CD4-positive, alpha-beta T cell (primary cell): ENCODE measurements at places on chromosomes 12 and 14. TPM values are rescaled to one million over a fixed set of nuclear protein-coding genes. Genes with fewer than 3 reads are reported as not detected.

Gene SPX
- total RNA-seq = not detected

Gene GUCY2C
- not detected for total RNA-seq

Gene MUCL1
- not detected for total RNA-seq

Gene SCARB1
- total RNA-seq = 2.3 TPM

DNA sequence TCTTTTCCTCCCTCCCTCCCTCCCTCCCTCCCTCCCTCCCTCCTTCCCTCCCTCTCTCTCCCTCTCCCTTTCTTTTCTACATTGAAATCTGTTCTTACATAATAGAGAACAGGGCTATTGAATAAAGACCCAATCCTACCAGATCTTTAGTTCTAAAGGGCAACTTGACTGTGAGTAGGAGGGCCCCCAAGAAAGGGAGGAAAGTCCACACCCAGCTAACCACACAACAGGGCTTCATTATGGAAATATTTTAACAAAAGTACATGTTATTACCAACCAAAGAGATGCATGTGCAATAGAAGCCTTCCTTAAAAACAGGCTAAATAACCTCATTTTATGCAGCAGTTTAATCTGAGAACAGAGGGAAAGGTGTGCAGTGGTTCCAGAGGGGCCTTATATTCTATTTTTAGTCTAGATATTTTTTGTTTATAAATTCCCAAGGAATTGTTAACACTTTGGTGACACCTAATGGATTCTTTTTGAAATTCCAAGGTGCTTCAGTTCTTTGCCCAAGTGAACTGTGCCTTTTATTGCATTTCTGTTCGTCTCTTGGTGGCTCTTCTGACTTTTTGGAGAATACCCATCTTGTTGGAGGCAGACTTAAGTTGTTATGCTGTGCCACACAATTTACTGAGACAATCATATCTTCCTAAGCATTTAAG is 63.0 kb downstream of the GNS start:
- peak; percentile 56 for DNase-seq

DNA sequence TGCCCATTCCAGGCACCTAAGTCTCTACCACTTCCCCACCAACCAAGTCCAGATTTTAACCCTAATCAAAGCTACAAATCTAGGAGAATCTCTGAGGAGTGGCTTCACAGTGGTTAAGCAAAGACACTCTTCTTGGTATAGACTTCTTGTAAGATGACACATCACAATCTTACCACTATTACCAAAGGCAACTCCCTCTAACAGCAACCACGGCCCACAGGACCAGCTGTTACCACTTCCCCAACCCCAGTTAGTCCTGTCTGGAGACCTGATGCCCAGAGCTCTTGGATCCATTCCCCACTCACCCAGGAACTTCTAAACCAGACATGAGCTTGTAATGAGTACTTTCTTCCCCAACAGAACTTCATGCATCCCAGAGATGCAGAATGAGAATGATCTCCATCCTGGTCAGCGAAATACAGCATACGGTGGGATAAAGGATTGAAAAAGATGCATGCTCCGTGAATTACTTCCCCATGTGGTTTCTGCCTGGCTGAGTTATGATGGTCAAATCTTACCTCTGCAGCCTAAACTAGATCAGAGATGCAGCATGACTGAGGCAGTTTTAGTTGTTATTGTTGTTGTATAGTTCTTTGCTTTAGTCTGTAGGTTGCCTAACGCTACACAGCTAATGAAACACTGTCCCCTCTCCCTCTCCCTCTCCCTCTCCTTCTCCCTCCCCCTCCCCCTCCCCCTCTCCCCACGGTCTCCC is 87.7 kb upstream of the FOXN3 start:
- DNase-seq = no peak

DNA sequence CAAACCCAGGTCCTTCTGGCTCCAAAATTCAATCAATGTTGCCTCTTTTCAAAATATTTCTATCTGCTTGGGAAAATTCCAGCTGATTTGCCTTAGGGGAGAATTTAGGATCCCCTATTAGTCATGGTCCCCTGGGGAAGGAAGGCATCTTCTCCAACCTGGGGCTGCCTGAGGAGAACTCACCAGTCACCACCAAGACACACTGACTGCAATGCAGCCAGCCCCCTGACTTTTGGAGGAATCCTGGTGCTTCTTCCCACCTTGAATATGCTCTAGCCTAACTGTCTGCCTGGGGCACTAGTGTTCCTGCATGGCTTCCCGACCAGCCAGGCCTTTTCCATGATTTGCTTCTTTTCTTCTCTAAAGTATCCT is 71.8 kb upstream of the BCL2L14 start:
- peak; percentile 25 for DNase-seq

DNA sequence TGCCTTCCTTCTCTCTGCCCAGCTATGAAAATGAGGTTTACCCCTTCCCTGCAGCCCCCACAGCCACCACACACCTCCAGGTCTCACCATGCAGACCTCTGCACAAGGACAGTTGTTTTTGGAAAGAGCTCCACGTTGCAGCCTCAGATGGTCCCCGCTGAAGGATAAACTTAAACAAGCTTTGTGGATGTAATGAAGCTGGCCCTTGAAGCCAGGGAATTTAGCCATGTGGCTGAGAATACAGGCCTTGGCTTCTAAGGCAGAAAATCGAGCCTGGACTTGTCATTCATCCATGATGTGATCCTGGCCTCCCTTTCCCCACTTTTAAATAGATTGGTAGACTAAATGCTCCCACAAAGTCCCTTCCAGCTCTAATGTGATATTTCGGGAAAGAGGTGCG is 79.4 kb downstream of the TBX3 start:
- no peak for DNase-seq

GRCh38 chr14:44962334-44963043 is 499 bp downstream of the TOGARAM1 start:
- DNase-seq = no peak

DNA sequence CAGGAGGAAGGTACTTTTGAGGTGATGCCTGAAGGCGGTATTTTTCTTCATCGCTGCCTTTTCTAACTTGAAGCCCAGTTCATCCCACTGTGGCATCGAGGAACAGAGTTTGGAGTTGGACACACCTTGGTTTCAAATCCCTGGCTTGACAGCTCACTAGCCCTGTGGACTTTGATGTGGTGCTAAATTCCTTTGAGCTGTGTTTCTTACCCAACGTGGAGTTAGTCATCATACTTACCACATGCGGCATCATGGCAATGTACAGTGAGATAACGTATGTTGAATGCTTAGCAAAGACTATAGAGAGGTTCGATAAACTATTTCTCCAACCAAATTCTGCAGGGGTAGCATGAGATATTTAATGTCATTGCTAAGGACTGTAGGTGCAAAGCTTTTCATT is 3.4 kb downstream of the PLEKHG3 start:
- no peak for DNase-seq

GRCh38 chr12:89935850-89936249 is 227.2 kb upstream of the ATP2B1 start:
- DNase-seq = no peak

DNA sequence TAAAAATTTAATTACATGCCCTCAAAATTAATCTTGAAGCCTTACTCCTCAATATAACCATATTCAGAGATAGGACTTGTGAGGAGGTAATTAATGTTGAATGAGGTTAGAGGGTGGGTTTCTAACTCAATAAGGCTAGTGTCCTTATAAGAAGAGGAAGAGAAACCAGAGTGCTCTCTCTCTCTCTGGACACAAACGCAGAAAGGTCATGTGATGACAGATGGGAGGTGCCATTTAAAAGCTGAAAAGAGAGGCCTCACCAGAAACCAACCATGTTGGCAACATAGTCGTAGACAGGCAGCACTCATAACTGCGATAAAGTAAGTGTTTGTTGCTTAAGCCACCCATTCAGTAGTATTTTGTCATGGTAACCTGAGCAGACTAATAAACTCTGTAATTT is 378.5 kb upstream of the LMO3 start:
- no peak for DNase-seq

- DNase-seq = peak; percentile 24
Measured at GRCh38 chr14:57390806-57391516, 575 bp downstream of the NAA30 start.
